ENCODE measurements at places on chromosomes 7 and 10.

DNA sequence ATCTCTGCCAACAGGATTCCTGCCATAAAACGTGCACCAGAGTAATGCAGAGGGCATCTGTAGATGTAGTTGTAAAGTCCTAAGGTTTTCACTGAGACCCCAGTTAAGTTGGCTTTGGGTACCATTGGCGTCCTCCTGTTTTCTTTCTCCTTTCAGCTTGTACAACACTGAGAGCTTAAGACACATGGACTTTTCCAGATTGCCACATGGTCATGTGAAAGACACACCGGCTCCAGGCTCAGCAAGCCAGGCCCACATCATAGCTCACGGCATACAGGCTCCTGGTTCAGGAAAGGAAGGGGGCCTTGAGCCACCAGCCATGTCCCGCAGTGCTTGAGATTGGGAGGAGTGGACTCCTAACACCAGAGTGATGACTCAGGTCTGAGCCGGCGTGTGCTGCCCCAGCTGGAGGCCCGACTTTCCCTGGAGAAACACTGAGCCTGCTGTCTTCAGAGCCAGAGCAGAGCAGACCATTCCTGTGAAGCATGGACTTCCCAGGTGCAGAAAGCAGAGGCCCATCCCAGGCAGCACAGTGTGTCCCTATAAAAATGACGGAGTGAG is 252.7 kb downstream of the PRPF18 start:
- peak; percentile 23 for DNase-seq

- peak; percentile 69 for DNase-seq
Measured at GRCh38 chr7:23261843-23262452, 15.4 kb downstream of the GPNMB start.

- no peak for DNase-seq
Measured at GRCh38 chr7:131563918-131564317, 7.5 kb upstream of the PODXL start.

- DNase-seq = peak; percentile 85
Measured at GRCh38 chr10:87760195-87760905, 57.7 kb downstream of the ATAD1 start.

DNA sequence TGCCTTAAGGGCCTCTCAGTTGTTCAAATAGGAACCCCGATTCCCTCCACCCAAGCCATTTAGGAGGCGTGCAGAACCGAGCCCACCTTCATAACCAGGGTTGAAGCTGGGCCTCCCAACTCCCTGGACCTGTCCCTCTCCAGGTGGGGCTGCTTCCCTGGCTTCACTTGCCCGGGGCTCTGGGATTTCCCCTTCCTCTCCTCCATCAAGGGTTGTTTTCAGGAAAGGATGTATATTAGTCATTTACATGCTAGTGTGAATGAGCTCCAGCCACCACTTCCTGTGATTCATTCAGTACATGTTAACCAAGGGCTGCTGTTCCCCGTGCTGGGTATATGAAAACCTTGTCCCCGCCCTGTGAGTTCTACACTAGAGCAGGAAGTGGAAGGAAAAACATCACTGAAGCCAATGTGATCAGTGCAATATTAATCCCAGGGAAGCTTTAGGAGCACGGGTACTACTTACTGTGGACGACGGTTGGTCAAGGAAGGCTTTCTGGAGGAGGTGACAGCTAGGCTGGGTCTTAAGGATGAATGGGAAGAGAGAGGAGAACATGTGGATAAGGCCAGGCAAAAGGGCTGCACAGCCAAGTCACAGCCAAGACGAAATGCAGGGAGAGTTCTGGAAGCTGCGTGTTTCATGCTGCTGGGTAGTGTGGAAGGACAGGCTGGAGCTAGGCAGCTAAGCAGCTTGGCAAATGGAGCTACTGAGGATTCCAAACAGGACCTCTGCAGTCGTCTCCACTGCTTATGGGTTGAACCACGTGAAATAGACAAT is 150.1 kb upstream of the SHH start:
- DNase-seq = peak; percentile 3

DNA sequence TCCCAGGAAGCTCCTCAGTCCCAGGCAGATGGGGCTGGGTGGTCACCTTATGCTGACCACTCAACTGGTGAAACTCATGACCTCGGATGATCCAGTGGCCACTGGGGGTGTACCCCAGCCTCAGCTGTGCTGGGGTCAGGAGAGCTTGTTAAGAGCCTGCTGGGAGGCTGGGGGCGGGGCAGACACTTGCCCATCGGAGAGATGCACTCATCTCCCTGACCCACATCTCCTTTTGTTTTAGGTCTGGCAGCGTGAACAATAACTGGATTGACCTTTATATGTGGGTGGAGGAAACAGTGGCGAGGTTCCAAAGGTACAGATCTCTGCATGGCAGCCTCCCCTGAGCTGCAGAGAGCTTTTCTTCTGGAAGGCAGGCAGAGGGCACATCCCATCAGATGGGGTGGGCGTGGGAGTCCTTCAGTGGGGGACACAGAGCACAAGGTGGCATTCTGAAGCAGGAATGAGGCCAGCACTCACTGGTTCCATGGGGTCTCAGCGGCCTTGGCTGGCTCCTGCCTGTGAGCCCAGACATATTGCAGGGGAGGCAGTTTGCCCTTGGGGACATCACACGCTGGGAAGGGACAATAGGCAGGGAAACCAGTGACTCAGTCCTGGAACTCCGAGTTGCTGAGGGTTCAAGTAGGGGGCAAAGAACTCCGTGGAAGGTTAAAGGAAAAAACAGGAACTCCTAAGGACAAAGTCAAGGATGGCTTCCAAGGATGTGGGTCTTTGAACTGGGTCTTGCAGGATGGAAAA is 5.2 kb downstream of the ANTXRL start:
- DNase-seq = no peak

GRCh38 chr10:132129431-132129830 is 57.3 kb upstream of the DPYSL4 start:
- no peak for DNase-seq

- no peak for DNase-seq
Measured at GRCh38 chr10:33386926-33387325, 52.5 kb upstream of the NRP1 start.

DNA sequence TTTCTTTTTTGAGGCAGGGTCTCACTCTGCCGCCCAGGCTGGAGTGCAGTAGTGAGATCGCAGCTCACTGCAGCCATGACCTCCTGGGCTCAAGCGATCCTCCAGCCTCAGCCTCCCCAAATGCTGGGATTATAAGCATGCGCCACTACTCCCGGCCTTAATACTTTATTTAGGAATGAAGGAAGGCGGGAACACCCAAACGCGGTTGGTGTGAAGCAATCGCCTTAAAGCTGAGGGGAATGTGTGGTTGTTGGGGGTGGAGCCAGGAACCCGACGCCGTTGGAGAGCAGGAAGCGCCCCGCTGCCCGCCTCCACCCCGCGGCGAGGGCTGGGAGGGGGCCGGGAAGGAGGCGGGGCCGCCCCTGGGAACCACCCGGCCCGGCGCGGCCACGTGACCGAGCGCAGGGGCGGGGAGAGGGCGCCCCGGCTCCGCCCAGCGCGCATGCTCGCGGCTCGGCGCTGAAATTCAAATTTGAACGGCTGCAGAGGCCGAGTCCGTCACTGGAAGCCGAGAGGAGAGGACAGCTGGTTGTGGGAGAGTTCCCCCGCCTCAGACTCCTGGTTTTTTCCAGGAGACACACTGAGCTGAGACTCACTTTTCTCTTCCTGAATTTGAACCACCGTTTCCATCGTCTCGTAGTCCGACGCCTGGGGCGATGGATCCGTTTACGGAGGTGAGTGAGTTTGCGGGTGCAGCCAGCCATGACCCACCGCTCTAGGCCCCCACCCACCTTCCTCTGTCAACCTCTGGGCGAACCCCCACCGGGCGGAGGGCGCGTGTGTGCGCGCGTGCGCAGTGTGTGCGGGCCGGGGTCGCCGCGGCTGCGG is at the start of gene ANLN:
ANLN (plus strand) TSS at position 492 of the 828 bp plus-strand sequence; CDS start at position 657, 165 bp downstream.
- DNase-seq = peak; percentile 90

DNA sequence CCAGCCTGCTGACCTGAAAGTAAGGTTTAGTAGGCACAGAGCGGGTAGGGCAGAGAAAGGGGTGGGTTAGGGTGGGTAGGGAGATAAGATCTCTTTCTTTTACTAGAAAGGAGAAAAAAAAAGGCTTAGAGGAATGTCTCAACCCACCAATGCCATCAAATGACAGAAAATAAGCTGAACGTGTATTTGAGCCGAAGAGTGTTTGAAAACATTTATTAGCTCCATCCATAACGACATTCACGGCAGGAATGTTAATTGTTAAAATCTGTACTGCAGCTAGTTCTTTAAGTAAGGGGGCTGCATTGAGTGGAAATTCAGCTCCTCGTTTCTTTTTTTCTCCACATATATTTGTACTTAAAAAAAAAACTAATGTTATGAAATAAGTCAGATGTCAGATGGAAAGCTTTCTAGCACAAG is 63.7 kb upstream of the ARID5B start:
- DNase-seq = no peak

GRCh38 chr7:104327938-104328295 is 486 bp upstream of the LHFPL3 start:
- DNase-seq = no peak

- DNase-seq = peak; percentile 72
Measured at GRCh38 chr10:113356794-113357680, 195.8 kb upstream of the HABP2 start.

DNA sequence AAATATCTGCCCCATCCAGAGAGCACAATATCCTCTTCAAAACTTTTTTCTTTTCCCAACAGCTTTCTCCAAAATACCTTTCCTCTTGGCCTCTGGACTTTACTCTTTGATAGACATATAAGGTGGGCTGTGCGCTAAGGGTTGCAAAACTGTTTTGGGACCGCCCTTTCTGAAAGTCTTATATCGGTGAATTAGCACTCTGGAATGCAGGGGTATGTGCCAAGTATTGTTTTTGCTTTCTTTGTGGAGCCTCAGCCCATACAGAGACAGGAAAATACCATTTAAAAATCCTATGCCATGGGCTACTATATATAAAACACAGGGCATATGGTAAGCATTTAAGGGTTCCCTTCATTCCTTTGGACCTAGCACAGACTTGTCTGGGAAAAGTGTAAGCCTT is 37.7 kb downstream of the PPP1R17 start:
- no peak for DNase-seq

DNA sequence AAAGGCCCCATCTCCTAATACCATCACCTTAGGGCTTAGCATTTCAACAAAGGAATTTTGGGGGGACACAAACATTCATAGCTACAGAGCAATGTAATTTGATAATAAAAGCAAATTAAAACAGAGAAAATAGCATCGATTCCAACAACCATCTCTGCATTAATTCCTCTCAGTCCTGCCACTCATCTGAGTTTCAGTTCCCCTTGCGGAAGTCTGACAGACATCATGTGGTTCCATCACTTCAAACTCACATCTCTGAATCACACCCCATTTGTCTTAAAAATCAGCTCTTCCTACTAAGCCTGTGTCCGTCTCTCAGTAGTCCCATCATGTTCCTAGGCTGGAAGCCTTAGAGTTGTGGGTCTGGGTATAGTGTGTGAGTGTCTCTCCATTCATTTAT is 3.6 kb downstream of the ADCK2 start:
- peak; percentile 88 for DNase-seq

DNA sequence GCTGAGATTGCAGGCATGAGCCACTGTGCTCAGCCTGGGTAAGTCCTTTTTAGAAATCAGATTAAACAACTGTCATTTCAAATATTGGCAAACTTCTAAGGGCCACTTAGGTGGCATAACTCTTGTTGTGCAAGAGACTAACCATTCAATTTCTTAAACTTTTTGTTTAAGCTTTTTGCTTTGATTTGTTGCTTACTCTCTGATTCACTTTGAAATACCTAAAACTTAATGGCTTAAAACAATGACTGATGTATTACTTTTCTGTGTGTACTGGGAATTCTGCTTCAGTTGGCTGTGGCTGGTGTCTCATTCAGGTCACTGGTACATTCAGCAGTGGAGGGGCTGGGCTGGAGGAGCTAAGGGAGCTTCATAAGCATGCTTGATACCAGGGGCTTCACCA is 28.9 kb downstream of the ZNF25 start:
- no peak for DNase-seq

DNA sequence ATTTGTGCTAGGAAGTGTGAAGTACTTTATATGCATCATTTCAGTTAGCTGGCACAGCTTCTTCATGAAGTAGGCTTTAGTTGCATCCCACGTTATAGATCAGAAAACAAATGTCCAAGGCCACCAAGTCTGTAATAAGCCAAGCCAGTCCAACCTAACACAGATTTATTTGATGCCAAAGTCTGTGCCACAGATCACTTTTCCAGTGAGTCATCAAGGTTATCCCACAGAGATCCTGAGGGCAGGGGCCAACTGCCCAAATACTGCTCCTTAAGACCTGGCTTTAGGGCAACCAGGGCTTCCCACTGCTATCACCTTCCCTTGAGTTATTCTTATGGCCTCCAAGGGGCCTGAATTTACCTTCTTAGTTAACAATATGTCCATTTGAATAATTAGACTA is 1340.4 kb downstream of the XPNPEP1 start:
- no peak for DNase-seq
